ENCODE measurements at places on chromosomes 2 and 18.

- DNase-seq: peak; percentile 44
Measured at GRCh38 chr2:43175876-43176275, 50.5 kb downstream of the ZFP36L2 start.

GRCh38 chr18:49519101-49519971 lies 32.3 kb upstream of the C18orf32 start:
- no peak for DNase-seq

GRCh38 chr18:68714366-68714711 lies 569 bp downstream of the TMX3 start:
- DNase-seq: no peak

GRCh38 chr18:70333316-70333715 lies 44.5 kb downstream of the SOCS6 start:
- DNase-seq: no peak

DNA sequence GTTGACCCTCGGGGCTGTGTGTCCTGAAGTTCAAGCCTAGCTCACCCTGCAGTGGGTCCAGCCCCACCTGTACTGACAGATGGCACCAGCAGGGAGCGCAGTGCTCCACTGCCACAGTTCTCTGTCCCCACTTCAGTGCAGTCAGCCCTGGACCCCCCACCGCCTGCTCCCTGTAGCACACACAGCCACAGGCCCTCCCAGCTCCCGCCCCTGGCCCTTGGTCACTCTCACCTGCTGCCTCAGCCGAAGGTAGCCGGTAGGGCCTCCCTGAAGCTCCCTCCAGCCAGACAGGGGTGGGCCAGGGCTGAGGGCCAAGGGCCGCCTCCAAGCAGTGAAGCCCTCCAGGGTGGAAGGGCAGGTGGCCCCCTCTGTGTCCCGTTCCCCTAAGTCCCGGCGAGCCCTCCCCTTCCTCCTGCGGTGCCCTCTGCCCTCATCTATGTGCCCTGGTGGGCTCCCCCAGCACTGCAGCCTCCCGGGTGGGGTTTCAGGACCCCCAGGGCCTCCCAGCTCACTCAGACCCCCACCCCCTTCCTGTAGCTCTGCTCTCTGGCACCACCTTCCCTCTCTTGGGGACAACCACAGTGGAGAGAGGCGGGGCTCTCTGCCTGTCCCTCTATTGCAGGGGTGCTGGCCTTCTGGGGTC lies 10.8 kb upstream of the ALPP start:
- no peak for DNase-seq

GRCh38 chr2:217160103-217160743 lies 300.4 kb upstream of the TNP1 start:
- no peak for DNase-seq

GRCh38 chr2:14445670-14446069 lies 186.8 kb upstream of the LRATD1 start:
- no peak for DNase-seq

- DNase-seq: no peak
Measured at GRCh38 chr2:55958756-55959155, 35.2 kb upstream of the EFEMP1 start.

DNA sequence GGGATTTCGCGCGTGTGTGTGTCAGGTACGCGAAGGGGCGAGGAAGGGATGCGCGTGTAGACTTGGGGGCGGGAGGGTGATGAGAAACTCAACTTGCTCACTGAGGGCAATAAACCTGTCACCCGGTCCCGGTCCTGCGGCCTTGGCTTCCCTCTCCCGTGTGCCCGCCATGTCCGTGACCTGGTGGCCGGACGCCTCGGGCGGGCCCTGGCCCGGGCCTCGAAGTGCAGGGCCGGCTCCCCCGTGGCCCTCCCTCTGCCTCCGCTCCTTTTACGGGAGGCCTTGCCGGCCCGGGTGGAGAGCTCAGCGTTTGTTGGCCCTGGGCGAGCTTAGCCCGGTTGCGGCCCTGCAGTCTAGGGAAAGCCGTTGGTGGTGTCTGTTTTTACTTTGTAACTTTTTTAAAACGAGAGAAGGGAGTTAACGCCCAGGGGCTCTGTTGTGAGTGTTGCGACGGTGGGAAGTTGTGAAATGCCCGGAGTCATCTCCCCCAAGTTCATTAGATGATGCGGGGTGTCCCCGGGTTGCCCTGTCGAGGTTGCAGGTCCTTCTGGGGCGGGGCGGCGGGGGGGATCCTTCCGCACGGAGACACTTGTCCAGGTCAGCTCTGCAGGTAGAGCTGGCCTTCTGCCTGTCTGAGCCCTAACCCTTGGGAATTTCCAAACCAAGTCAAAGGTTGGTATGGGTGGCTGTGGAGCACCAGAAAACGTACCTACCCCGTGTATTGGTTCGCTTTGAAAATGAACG lies 883 bp downstream of the SMCHD1 start:
- peak; percentile 61 for DNase-seq

- DNase-seq: no peak
Measured at GRCh38 chr2:85554980-85555612, 6.2 kb downstream of the GGCX start.

- DNase-seq: no peak
Measured at GRCh38 chr2:229575569-229576315, 138.6 kb downstream of the DNER start.

- DNase-seq: peak; percentile 55
Measured at GRCh38 chr2:101419096-101419663, 31.9 kb upstream of the CREG2 start.

DNA sequence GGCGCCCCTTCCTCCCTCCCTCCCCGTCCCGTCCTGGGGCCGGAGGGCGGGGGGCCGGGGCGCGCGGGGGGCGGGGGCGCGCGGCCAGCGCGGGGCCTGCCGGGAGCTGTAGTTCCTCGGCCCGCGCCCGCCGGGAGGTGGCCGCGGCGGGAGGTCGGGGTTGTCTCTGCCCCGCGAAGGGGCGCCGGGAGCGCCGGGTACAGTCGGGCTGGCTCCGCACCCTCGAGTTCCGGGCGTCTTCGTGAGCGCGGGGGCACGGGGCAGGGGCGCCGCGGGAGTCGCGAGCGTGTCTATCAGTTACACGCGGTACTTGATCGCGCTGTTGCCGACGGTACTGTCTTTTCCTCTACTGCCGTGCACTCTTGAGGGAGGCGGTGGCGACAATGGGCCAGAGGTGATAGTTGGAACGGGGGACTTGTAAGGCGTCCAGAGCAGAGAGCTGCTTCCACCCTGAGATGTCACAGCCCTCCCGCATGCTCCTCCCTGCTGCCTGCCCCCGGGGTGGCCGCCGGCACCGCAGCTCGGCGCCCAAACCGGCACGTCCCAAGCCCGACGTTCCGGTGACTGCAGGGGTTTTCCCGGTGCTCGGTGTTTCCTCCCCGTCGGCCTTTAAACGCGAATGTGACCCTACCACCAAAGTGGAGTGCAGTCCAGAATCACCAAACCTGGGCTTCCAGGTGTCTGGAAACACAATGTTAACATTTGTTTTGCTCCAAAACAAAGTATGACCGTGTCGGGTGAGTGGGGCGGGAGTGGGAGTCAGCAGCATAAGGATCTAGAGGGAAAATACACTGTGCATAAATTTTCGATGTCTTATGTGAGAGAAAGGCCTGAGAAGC lies at the start of gene PRKD3:
PRKD3 (minus strand) TSS at position 48 of the 839 bp plus-strand sequence. CDS start 8,309 bp downstream, outside the sequence.
- peak; percentile 65 for DNase-seq

GRCh38 chr2:140451324-140451723 lies 1671.1 kb upstream of the NXPH2 start:
- DNase-seq: no peak

DNA sequence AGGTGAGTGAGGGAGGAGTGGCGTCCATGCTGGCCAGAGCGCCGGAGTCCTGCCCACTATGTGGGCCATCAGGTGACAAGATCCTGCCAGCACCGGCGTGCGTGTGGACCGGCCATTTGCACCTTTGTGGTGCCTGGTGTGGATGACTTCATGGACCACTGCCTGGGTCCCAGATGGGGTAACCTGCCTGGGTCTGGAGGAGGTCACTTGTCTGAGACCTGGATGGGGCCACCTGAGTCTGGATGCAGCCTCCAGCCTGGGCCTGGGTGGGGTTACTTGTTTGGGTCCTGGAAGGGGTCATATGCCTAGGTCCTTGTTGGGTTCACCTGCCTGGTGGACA lies 299.6 kb downstream of the NDUFA10 start:
- no peak for DNase-seq

DNA sequence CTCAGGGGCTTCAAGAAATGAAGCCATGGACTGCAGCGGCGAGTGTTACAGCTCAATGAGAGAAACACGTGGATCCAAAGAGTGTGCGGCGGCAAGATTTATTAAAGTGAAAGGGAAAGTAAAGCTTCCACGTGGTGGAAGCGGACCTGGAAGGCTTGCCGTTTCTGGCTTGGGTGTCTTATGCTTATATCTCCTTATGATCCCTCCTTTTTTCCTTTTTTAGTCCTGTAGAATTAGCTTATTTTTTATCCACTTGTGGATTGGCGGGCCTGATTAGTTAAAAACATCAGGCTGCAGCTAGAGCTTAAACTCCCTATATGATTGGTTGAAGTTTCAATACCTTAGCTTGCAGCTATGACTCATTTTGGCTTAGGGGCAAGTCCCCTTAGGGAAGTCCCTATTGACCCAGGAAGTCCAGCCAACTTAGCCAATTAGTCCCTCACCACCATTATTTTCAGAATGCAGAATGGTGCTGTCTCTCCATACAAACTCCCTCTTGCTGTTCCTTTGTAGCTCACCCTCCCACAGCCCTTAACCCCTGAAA lies 11.6 kb upstream of the HNMT start:
- DNase-seq: no peak

- no peak for DNase-seq
Measured at GRCh38 chr2:239171643-239172042, 229.2 kb downstream of the HDAC4 start.

DNA sequence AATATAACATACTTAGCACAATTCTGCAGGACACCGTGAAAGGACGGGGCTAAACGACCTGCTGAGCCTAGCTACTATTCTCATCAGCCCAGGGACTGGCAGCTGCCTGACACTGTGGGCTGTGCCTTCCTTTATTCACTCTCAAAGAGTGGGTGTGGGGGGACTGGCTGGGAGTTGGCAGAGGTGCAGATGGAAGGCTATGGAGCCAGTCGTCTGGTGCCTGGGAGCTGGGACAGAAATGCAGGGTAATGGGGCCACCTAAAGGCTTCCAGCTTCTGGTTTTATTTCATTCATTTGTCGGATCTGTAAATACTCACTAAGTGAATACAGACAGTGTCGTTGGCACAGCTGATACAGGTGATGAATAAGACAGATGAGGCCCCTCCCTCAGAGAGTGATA lies 56.0 kb upstream of the NFU1 start:
- no peak for DNase-seq

GRCh38 chr18:5159080-5159479 lies 38.0 kb downstream of the AKAIN1 start:
- DNase-seq: no peak

GRCh38 chr18:51135795-51136194 lies 61.7 kb downstream of the MEX3C start:
- DNase-seq: no peak

GRCh38 chr18:8286303-8286702 lies 322.9 kb upstream of the RAB12 start:
- DNase-seq: no peak

- no peak for DNase-seq
Measured at GRCh38 chr18:60541661-60542060, 169.1 kb upstream of the MC4R start.

DNA sequence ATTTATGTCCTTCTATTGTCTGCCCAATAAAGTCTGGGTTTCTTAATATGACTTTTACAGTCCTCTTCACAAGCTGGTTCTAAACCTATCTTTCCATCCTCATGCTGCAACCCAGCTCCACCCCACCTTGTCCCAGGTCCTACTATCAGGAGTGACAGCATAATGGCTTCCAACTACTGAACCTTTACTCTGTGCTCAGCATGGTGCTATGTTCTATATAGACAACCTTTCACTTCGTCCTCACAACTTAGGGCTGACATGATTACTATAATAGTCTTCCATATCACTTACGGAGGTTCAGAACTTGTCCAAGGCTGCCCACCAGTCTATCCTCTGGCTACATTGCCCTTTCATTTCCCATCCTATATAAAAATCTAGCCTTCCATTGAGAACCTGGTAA lies 256.8 kb downstream of the ALK start:
- no peak for DNase-seq

DNA sequence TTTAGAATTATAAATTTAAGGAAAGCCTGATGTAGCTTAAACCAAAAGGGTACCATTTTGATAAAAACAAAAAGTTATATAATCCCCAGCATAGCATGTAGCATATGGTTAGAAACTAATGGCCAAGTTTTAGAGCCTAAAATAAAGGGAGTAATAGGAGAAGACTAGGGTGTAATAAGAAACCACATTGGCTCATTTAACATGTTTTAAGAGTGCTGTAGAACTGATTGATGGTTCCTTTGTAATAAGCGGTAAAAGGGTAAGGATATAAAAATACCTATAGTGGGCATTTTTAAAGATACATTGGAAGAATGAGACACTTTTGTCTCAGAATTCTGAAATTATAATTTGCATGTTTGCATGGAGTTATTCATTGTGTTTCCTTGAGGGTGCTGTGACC lies 1.9 kb downstream of the PSMA8 start:
- no peak for DNase-seq

DNA sequence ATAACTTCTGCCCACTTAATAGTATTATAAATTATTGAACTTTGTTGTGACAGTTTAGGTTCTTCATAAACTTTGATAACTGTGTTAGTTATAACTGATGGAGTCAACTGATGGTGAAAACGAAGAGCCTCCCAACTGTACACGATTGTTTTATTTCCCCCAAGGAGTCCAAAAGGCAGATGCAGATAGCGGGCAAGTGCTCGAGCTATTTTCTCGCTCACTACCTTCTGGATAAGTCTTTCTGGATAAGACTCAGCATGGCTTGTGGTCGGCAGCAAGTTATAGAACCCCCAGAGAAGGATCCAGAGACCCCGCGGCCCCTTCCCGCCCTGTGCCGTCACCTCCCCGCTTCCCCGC lies 517 bp downstream of the GCFC2 start:
- no peak for DNase-seq

DNA sequence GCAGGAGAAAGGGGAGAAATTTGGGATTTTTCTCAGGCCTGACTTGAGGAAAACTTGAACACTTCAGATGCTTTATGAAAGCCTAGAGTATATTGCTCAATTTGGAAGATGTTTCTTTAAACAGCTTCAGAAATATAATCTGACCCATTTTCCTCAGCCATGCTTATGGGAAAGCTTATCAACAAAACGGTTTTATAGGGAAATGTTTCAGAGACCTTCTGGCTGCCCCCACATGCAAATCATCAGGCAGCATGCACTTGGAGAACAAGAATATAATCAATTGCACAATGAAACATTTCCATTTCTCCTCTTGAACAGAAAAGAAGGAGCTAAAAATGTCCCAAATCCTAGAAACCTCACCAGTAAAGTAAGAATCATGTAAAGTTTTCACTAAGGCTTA lies 411.2 kb upstream of the ETAA1 start:
- no peak for DNase-seq

GRCh38 chr2:84640411-84640810 lies 124.1 kb downstream of the DNAH6 start:
- no peak for DNase-seq

DNA sequence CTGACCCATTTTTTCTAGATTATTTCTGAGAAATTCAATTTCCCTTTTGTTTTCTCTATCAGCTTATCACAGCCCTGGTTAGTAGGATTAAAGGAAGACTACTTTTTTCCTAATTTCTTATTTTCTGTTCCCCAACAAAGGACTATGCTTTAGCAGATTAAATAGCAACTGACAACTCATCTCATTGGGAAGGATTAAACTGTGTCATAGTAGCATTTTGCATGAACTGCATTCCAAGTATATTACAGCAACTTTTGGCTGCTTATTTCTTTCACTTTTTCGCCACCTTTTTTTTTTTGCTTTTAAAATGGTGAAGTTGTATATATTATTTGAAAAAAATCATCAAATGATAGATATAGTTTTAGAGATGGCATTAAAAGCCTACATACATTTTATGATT lies 570.3 kb downstream of the FBXO15 start:
- DNase-seq: no peak

Data from CD4-positive, alpha-beta T cell treated with Interleukin-1 beta for 1 hour (primary cell).